ENCODE measurements at places on chromosomes 5 and 9. TPM values are rescaled to one million over a fixed set of nuclear protein-coding genes. Genes with fewer than 3 reads are reported as not detected.

Gene MEIKIN
- total RNA-seq = not detected

DNA sequence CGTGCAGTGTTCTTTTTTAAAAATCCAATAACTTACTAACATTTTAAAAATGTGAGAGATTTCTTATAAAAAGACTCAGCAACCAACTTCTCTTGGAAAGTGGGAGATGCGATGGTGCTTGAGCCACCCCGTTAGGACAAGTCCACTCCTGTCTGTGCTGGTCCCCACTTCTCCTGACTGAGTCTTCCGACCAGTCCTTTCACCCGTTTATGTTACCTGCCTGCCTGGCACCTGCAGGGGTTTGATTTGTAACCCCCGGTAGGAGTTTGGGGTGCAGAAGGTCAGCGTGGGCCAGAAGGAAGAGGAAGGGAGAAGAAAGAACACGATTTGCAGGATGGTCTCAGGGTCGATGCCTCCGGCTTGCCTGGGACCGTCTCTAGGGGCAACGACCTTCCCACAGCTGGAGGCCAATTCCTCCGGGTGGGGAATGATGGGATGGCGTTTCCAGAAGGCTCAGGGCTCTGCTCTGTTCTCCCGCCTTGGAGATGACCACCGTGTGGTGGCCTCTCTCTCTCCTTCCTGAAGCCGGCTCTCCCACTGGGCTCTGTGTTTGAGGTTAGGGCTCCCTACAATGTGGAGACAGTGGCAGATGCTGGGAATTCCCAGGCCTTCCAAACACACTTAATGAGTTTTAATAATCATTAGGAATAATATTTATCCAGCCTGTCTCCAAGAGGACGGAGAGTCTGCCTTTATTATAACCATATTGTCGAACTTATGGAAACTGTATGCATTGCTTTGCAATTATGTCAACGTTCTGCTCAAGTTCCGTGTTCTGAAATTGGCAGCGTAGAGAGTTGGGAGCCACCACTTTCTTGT, 14.8 kb downstream of the COL27A1 start:
- no peaks in the 10 kb centered on the region for H3K27me3 ChIP-seq
- no peak overlapping the region for H3K4me3 ChIP-seq
- no peaks in the 10 kb centered on the region for H3K36me3 ChIP-seq
- no peak overlapping the region for H3K27ac ChIP-seq

GRCh38 chr5:16550316-16550952, 66.4 kb downstream of the RETREG1 start:
- no peaks in the 10 kb centered on the region for H3K36me3 ChIP-seq
- no peak for DNase-seq
- no peak overlapping the region for H3K4me3 ChIP-seq
- H3K27me3 ChIP-seq = no peaks in the 10 kb centered on the region

DNA sequence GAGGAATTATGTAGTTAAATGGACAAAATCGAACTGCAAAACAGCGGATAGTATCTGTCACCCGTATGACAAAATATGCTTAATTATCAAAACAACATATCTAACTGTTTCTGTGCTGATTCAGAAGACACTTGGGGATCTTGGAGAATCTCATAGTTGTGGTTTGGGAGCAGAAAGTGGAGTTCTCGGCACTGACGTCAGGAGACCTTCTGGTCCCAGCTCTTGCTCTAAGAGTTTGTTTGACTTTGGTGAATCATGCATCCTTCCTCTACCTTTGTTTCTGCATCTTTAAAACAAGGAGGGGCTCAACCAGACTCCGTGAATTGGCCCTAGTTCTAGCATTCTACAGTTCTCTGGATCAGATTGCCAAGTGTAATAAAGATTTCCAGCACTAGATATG, 37.0 kb upstream of the TAF1L start:
- H3K27me3 ChIP-seq = no peaks in the 10 kb centered on the region
- no peak for DNase-seq
- no peaks in the 10 kb centered on the region for H3K36me3 ChIP-seq
- H3K4me1 ChIP-seq = no peaks in the 10 kb centered on the region

GRCh38 chr9:34035656-34036055, 13.0 kb downstream of the UBAP2 start:
- no peaks in the 10 kb centered on the region for H3K27me3 ChIP-seq
- no peak overlapping the region for H3K27ac ChIP-seq
- H3K4me1 ChIP-seq = no peaks in the 10 kb centered on the region
- no peak for DNase-seq
- H3K36me3 ChIP-seq = no peaks in the 10 kb centered on the region
- H3K4me3 ChIP-seq = no peak overlapping the region

DNA sequence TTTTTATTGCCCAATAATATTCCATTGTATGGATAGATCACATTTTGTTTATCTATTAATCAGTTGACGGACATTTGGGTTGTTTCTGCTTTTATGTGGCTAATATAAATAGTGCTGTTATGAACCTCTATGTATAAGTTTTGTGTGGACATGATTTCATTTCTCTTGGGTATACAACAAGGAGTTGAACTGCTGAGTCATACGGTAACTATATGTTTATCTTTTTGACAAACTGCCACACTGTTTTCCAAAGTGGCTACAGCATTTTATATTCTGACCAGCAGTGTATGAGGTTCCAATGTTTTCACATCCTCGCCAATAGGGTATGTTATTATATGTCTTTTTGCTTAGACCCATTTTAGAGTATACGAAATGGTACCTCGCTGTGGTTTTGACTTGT, 264.3 kb downstream of the RFX3 start:
- no peak overlapping the region for H3K27ac ChIP-seq
- H3K4me3 ChIP-seq = no peak overlapping the region
- H3K36me3 ChIP-seq = peaks cover 8% of the 10 kb centered on the region
- DNase-seq = no peak
- no peaks in the 10 kb centered on the region for H3K27me3 ChIP-seq
- H3K4me1 ChIP-seq = no peaks in the 10 kb centered on the region

Gene NIM1K
- total RNA-seq = 0.43 TPM

DNA sequence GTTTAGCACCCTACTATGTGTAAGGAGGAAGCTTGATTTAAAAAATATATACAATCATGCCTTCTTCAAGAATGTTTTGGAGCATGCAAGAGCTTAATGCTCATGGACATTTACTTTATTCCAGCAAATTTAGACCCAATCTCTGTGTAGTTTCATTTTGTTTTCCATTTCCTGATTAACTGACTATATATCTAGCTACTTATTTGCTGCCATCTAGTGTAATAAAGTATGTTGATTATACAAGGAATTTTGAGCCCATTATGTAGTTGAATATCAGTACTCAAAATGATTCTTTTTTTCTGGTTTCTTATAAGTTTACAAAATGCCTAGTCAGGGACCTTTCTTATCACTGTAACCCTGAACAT, 100.0 kb upstream of the CCDC152 start:
- H3K4me1 ChIP-seq = peaks cover 18% of the 10 kb centered on the region
- no peaks in the 10 kb centered on the region for H3K27me3 ChIP-seq
- no peak for DNase-seq
- no peak overlapping the region for H3K27ac ChIP-seq
- no peaks in the 10 kb centered on the region for H3K36me3 ChIP-seq

DNA sequence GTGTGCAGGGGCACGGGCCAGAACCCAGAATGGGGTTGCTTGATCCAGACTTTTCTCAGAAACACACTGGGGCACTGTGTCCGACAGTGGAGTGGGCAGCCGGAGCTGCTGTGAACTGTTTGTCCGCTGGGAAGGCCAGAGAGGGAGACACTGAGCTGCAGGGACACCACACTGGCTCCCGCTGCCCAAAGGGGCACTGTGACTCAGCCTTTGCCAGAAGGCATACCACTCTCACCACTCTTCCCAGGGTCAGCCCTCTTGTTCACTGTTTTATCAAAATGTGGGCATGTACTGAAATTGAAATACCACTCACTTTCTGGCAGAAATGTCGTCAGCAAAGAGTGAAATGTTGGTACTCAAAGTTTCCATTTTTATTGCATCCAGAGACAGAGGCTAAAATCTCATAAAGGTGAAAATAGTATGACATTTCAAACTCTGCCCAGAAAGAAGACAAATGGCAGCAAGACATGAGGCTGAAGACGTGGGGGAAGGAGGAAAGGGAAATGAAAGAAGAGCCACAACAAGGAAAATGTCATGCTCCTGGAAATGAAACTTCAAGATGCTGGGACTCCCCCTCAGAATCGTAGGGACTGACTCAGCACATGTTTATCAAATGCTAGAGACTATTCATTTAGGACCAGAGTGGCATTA, 4.5 kb upstream of the IL7R start:
- no peak for DNase-seq
- H3K27ac ChIP-seq = no peak overlapping the region
- peaks cover 8% of the 10 kb centered on the region for H3K4me1 ChIP-seq
- H3K27me3 ChIP-seq = no peaks in the 10 kb centered on the region

GRCh38 chr9:131476777-131477345, 25.9 kb upstream of the POMT1 start:
- no peaks in the 10 kb centered on the region for H3K4me1 ChIP-seq
- H3K4me3 ChIP-seq = no peak overlapping the region
- peak overlapping the region; percentile 57 for H3K27ac ChIP-seq
- H3K36me3 ChIP-seq = peaks cover 97% of the 10 kb centered on the region
- no peaks in the 10 kb centered on the region for H3K27me3 ChIP-seq
- no peak for DNase-seq

DNA sequence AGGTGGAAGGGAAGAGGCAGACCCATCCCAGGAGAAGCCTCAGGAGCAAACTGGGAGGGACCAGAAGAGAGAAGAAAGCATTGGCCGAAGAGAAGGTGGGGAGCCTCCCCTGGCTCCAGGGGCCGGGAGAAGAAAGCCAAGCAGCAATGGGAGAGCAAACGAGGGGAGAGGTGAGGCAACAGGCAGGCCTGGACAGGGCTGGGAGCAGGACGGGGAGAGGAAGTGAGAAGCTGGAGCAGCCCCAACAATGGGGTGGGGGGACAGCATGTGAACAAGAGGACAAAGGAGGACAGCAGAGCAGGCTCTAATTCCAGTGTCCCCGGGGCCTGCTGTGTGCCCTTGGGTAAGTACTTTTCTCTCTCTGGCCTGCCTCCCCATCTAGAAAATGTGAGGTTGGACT, 115.3 kb downstream of the PSD2 start:
- DNase-seq = peak; percentile 42
- H3K4me1 ChIP-seq = no peaks in the 10 kb centered on the region
- H3K27me3 ChIP-seq = no peaks in the 10 kb centered on the region
- no peak overlapping the region for H3K27ac ChIP-seq
- H3K4me3 ChIP-seq = no peak overlapping the region

DNA sequence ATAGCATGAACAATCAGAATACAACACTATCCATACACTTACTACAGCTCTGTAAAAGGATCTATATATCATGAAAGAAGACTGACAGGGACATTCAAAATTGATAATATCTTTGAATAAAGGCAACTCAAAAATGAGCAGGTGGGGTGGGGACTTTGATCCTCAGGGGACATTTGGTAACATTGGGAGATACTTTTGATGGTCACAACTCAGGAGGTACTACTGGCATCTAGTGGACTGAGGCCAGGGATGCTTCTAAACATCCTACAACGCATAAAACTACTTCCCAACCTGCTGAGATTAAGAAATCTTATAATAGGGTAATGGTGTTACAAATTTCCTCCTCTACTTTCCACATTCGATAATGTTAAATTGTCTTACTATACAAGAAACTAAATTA, 243.9 kb downstream of the ARL15 start:
- no peaks in the 10 kb centered on the region for H3K36me3 ChIP-seq
- no peak overlapping the region for H3K4me3 ChIP-seq
- peaks cover 6% of the 10 kb centered on the region for H3K4me1 ChIP-seq
- no peaks in the 10 kb centered on the region for H3K27me3 ChIP-seq
- no peak overlapping the region for H3K27ac ChIP-seq

Gene NIPSNAP3A
- 8.3 TPM for total RNA-seq

DNA sequence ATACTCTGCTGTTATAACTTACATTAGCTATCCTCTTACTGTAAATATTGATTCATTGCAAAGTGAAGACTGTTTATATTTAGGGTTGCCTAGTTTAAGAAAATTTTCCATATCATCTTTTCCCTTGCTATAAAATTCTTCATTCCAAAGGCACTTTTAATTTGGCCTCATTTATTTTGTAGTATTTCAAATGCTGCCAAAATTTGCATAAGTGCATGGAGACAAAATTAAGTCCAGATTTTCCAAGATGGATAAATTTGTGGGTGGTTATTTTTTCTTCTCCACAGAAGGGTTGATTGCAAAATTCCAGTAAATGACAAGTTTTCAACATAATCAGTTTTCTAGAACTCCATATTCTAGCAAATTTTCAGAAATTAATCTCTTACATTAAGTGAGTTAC, 141.5 kb upstream of the MTAP start:
- DNase-seq = no peak
- H3K36me3 ChIP-seq = no peaks in the 10 kb centered on the region
- H3K27ac ChIP-seq = no peak overlapping the region
- no peak overlapping the region for H3K4me3 ChIP-seq
- H3K27me3 ChIP-seq = no peaks in the 10 kb centered on the region

DNA sequence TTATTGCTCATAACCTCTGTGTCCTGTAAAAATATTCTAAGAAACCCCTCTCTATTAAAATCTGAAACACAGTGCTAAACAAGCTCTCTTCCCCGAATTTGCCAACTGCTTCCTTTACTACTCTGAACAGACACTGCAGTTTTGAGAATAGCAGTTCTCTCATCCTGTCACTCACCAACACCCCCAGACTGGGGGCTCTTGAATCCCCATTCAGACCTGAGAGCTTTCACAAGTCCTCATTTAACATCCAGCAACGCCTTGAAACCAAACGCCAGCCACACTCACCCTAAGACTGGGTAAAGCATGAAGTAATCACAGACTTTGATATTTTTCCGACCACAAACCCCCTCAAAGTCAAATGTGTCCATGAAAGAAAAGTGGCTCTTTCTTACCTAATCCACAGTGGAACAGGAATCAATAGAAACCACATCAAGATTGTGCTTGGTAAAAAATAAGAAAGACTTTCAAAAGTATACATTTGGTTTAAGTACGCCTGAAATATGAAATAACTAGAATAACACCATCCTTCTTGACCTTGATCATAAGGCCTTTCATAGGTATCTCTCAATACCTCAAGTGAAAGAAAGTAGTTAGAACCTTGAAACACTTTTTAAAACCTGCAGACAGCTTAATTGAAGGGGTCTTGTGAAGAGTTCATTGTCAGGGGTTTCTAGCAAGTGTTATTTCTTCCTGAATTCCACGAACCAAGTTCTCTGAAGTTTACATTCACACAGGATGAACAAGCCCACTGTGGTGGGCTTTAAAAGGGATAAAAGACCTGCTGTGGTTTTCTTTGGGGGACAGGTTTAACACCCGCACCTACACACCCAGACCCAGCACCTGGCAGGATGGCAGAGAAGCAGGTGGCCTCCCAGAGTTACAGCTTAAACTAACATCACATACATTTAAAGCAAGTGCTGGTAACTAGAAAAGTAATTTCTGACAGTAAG, 412.6 kb downstream of the MLLT3 start:
- no peaks in the 10 kb centered on the region for H3K36me3 ChIP-seq
- H3K27me3 ChIP-seq = no peaks in the 10 kb centered on the region
- no peak for DNase-seq
- no peak overlapping the region for H3K4me3 ChIP-seq

Gene MYMK
- not detected for total RNA-seq

GRCh38 chr9:3526997-3527940, 1.5 kb upstream of the RFX3 start:
- no peaks in the 10 kb centered on the region for H3K27me3 ChIP-seq
- DNase-seq = no peak
- H3K4me1 ChIP-seq = peaks cover 30% of the 10 kb centered on the region
- H3K4me3 ChIP-seq = peak overlapping the region; percentile 85
- H3K36me3 ChIP-seq = no peaks in the 10 kb centered on the region

Gene IL13
- total RNA-seq = not detected

Gene PCDHB5
- total RNA-seq = 4.3 TPM

GRCh38 chr5:83035373-83036100, 41.7 kb downstream of the TMEM167A start:
- H3K4me3 ChIP-seq = no peak overlapping the region
- no peaks in the 10 kb centered on the region for H3K36me3 ChIP-seq
- no peak for DNase-seq
- no peaks in the 10 kb centered on the region for H3K27me3 ChIP-seq
- no peak overlapping the region for H3K27ac ChIP-seq
- H3K4me1 ChIP-seq = peaks cover 15% of the 10 kb centered on the region

Data from right atrium auricular region (tissue), 2 donors.